ENCODE measurements at places on chromosomes 6 and 20. TPM values are rescaled to one million over a fixed set of nuclear protein-coding genes. Genes with fewer than 3 reads are reported as not detected.

Gene APOBEC2
- polyA plus RNA-seq = 2.8 TPM

Gene ADGRF5
- polyA plus RNA-seq = 0.70 TPM

Gene LY86
- 0.60 TPM for polyA plus RNA-seq

Gene NKAIN4
- polyA plus RNA-seq = 22.9 TPM

Gene ZFP57
- not detected for polyA plus RNA-seq

Gene GINS1
- 3.5 TPM for polyA plus RNA-seq

Gene C20orf144
- polyA plus RNA-seq = 0.46 TPM

Gene USP49
- polyA plus RNA-seq = 3.0 TPM

Gene MOG
- polyA plus RNA-seq = not detected

Gene CPNE1
- 93.4 TPM for polyA plus RNA-seq

Gene TPD52L1
- 190 TPM for polyA plus RNA-seq

Gene OOEP
- not detected for polyA plus RNA-seq

Gene NT5E
- polyA plus RNA-seq = 2.0 TPM

Gene HLA-DQB2
- polyA plus RNA-seq = not detected

Gene SAPCD1
- polyA plus RNA-seq = 2.0 TPM
